HuH-7 (cell line): ENCODE measurements at places on chromosomes 7 and 10.

- DNase-seq: no peak
Observed at GRCh38 chr10:6207658-6208057, 4.9 kb downstream of the PFKFB3 start.

DNA sequence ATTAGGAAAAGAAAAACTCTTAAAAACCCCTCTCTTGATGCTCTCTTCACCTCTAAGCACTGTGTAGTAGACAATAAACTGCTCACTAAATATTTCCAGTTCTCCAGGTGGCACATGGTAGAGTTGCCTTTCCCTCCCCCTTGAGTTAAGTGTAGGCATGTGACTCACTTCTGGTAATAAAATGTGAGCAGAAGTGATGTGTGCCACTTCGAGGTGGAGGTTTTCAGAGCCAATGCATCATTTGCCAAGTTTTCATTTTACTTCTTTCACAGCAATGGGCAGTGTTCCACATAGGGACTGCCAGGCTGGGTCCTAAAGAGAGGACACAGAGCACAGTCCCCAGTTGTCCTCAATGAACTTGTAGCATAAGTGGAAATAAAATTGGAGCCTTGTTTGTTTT is 131.6 kb upstream of the NPY start:
- no peak for DNase-seq

- DNase-seq: no peak
Observed at GRCh38 chr10:36182179-36182566, 540.1 kb upstream of the FZD8 start.

DNA sequence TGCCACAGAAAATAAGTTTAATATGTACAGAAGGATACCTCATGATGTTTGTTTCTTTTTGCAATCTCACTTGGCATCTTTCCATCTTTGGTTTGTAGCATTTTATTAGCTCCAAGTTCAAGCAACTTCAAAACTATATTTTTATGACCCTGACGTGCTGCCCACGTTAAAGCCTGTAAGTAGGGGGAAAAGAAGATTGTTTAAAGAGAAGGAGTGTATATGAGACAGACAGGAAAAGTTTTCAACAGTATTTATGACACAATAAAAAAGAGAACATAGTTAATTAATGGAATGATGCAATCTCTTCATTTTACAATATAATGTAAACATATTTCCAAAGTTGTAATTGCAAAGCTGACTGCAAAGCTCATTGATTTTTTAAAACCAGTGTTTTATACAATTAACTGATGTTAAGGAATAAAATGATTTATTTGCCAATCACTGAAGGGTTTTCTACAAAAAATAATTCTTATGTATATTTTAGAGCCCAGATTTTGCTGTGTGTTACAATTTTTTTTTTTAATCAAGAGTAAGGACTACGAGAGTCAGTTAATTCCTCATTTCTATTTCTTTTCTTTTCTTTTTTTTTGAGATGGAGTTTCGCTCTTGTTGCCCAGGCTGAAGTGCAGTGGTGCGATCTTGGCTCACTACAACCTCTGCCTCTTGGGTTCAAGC is 42.5 kb downstream of the ASZ1 start:
- DNase-seq: no peak

- no peak for DNase-seq
Observed at GRCh38 chr10:8211631-8212030, 157.1 kb downstream of the GATA3 start.

- no peak for DNase-seq
Observed at GRCh38 chr7:148044173-148044572, 546.4 kb upstream of the C7orf33 start.

DNA sequence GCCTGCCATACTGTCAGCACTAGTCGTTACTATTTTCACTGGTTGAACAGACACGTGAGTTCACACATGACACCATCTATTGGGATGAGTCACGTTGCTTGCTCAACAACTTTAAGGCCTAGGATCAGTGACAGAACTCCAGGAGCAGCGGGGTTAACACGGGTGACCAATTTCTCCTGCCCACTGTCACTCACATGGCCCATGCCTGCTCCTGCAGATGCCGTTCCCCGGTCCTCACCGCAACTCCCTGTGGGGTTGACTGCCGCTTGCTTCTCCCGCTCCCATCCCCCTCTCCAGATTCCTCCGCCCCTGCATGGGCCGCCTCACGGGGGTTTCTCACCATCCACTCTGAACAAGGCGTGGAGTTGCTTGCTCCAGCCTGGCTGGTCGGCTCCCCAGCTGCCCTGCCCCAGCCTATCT is 128.2 kb downstream of the TAX1BP1 start:
- DNase-seq: no peak

DNA sequence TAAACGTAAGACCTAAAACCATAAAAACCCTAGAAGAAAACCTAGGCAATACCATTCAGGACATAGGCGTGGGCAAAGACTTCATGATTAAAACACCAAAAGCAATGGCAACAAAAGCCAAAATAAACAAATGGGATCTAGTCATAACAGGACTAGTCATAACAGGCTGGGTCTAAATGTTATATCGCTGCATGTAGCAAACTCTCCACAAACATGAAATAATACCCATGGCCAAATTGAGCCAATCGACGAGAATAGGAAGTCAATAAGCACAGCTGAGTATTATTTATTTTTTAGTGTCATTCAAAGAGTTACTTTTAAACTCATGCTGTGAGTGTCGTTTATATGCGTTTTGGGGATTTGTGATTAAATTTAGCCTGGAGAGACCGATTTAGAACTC is 225.1 kb downstream of the TFEC start:
- no peak for DNase-seq

- DNase-seq: no peak
Observed at GRCh38 chr10:101797403-101798059, 14.3 kb upstream of the NPM3 start.

- no peak for DNase-seq
Observed at GRCh38 chr7:27782849-27783248, 42.9 kb downstream of the TAX1BP1 start.

- DNase-seq: no peak
Observed at GRCh38 chr7:66518151-66518691, 110.5 kb upstream of the KCTD7 start.

DNA sequence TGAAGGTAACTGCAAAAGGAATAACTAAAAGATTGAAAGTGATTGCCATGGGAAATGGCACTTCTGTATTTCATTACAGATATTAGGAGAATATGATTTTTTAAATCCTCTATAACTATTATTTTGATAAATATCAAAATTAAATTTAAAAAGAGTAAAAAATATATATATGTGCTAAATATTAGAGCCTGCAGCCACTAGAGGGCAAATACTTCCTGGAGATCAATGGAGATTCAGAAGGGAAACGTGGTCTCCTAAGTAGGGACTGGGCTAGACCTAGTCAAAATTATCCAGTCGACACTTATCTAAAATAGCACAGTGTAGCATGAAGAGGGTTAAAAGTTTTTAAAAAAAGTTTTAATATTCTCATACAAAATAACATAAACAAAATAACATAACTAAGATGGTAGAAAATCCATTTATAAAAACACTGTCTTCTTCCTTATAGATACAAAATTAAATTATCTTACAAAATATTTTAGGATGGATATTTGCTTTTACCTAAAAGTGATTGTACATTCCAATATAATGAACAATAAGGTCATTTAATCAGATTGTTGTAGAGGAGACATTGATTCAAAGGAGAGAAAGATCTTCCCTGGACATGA is 434.3 kb downstream of the MDFIC start:
- DNase-seq: peak; percentile 5

GRCh38 chr10:37860494-37861190 is 3.2 kb upstream of the ZNF248 start:
- peak; percentile 6 for DNase-seq

GRCh38 chr7:157521752-157522151 is 184.9 kb downstream of the DNAJB6 start:
- no peak for DNase-seq

DNA sequence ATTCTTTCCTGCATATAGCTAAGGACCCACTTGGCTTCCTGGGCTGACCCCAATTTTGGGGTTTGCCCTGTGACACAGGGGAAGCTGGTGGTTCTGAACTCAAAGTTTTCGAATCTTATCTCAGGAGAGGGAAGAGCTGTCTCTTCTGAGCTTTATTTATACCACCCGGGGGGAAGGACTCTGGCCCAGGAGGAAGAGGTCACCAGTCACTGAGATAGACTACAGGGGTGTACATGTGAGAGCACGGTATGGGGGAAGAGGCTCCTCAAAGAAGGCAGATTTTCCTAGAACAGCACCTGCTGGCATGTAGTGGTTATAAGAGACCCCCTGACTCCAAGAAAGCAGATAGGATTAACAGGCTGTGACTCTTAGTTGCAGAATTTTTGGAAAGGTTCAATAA is 101.8 kb upstream of the ELMO1 start:
- DNase-seq: no peak

GRCh38 chr7:137925754-137926153 is 76.1 kb downstream of the CREB3L2 start:
- DNase-seq: no peak

DNA sequence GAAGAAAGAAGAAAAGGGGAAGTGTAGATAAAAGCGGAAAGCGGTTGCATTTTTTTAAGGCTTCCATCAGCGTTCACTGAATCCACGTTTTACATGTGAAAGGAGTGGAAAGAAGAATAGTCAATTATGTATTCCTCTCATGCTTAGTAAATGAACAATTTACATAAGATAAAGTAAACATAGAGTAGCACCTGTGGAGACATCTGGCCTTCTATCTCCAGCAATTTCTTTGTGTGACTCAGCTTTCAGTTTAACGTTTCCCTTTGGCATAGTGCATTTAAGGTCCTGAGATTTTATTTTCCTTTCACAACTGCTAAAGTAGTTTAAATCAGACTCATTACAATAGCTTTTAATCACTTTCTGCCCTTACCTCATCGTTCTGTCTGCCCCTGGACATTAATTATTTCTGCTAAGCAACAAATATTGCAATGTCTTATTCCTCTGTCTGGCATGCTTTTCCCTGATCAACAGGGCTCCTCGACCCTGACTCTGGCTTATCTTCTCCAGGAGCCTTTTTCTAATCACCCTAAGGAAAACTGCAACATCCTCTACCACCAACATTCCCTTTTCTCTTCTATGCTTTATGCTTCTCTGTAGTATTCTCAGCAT is 383.5 kb upstream of the VWC2 start:
- DNase-seq: no peak

GRCh38 chr10:125095228-125095627 is 65.1 kb downstream of the CTBP2 start:
- no peak for DNase-seq

- no peak for DNase-seq
Observed at GRCh38 chr7:26052706-26053105, 99.3 kb upstream of the NFE2L3 start.

- DNase-seq: no peak
Observed at GRCh38 chr10:111075577-111076185, 1.1 kb upstream of the ADRA2A start.

GRCh38 chr10:130141038-130141437 is 4.8 kb downstream of the GLRX3 start:
- DNase-seq: no peak
